ENCODE measurements at places on chromosomes 5 and 9.

DNA sequence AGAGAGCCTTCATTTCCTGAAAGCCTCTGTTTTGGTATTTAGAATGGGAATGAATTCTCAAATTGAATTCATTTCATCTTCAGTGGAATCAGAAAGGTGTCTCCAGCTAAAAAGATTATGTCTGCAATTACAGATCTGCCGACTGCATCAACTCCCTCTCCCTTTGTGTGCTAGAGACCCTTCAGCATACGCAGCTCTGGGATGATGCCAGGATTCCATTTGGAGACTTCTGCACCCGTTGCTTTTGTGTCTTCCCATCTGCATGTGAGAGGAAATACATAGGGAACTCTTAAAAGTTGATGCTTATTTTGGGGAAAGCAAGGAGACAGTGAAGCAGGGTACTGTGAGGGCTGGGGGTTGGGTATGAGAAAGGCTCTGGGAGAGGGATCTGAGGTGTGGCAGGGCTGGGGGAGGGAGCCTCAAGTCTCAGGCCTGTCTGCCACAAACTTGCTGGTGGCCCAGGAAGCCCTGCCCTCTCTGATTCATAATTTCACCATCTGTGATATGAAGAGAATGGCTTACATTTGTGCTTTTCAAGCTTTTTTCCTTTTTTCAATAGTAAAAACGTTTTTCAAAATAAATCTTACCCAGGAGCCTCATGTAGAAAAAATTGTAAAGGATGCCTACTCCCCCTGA is 89.7 kb upstream of the SAP30L start:
- DNase-seq = no peak

DNA sequence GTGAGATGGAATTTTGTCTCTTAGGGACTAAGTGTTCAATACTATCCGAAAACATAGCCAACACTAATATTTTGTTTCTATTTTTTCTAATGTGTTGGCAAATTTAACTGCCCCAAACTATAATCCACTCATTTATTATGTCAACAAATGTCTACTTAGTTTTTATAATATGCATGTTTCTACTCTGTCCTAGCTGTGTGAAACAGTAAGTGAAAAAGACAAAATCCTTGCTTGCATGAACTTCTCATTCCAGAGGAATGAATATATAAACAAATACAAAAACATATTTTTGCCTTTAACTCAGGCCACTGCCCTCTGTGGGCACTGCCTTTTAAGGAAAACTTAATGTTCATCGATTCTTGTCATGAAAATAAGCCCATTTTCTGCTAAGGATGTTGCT is 1275.4 kb upstream of the CDH18 start:
- no peak for DNase-seq

- DNase-seq = no peak
These were observed 682.2 kb upstream of the CTNND2 start for GRCh38 chr5:12586406-12586805.

DNA sequence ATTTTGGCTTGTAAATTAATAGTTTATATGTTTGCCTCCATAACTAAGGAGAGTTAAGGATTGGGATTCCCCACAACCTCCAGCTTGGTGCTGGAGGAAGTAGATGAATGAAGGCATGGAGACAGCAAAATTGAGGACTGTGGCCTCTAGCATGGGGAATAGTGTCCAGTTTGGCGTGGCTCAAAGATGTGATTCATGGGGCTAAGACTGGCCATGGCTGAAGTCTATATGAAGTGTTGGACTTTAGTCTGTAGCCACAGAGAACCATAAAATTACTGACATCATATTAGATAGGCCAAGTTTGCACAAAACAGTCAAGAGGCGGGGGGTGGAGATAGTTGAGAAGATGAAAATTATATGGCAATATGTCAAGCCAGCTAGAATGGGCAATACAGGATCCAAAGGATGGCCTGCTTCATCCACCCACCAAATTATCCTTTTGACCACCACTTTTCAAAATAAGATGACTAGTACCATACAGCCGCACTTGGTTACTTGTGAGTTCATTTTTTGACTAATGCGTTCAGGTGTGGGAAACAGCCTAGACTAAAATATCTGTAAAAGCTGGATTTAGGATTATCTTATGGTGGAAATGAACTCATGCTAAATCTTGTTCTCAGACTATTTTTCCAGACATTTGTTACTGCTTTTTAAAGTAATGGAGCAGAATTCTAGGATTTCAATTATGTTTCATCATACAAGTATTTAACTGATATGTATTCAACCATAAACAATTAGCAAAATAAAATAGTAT is 40.2 kb downstream of the ZNF474 start:
- no peak for DNase-seq

DNA sequence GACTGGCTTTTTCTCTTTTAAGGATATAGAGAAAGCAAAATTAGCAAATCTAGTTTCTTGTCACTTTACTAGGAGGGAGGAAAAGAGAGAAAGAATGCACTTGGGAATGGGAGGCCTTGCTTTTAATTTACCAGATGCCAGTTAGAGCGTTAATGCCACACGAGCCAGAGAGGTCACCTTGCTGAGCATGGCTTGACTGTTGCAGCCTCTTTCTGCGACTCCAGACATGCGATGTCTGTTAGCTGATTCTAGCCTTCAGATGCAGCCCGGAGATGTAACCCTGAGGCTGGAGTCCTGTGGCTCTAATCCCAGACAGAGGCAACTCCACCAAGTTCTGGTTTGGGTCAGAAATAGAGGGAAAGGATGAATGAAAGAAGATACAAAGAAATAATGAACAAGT is 152.5 kb downstream of the TRIO start:
- no peak for DNase-seq

GRCh38 chr9:132078699-132079356 is 839 bp downstream of the MED27 start:
- no peak for DNase-seq

- no peak for DNase-seq
These were observed 162.1 kb downstream of the CCDC192 start for GRCh38 chr5:127865273-127865672.

DNA sequence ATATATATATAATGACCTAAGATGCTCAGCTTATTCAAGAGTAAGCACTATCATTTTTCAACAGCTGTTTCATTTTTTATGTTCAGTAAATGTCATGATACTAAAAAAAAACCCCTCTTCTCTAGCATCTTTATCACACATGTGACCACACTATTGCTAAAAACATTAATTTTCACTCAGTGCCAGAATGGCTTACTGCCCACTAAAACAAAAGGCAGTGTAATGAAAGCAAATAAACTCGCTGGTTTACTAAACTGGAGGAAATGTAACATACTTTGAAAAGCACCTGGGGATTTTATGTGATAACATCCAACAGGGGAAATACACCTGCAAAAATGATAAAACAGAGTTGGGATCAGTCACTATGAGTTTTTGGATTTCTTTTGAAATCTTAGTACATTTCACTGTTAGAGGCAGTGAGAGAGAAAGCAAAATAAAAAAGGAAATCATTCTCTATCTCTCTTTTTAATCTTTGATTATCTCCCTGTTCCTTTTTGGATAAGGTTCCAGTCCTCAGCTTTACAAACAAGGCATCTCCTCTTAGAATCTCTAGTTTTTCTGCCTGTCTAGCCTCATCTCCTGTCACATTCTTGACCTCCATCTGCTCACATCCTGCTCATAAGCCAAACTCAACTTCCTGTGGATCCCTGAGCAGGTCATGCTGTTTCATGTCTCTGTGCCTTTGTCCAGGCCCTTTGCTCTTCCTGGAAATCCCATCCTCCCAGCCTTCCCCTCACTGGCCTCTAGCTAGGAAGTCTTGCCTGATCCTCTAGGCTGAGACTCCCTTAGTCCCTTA is 338.0 kb downstream of the MAN2A1 start:
- no peak for DNase-seq

DNA sequence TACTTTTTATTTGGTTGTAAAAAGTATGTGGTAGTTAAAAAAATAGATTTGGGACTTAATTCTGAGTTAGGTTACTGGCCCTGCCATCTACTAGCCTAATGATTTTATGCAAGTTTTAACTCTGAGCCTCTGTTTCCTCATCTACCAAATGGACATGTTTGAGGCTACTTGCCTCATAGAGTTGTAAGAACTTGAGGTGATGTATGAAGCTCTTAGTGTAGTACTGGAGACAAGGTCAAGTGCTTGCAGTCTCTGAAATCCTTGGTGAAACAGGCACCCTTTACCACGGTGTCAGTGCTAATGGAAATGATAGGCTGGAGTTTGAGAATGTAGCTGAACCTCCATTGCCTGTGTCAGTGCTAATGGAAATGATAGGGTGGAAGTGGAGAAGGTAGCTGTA is 15.3 kb downstream of the GPR107 start:
- DNase-seq = no peak

- no peak for DNase-seq
These were observed 19.2 kb downstream of the IRF1 start for GRCh38 chr5:132471151-132471907.

GRCh38 chr5:145826895-145827674 is 8.1 kb downstream of the PRELID2 start:
- no peak for DNase-seq

GRCh38 chr9:120916991-120917880 is 9.4 kb downstream of the TRAF1 start:
- no peak for DNase-seq

- no peak for DNase-seq
These were observed 44.0 kb downstream of the C9orf85 start for GRCh38 chr9:71955300-71955915.

DNA sequence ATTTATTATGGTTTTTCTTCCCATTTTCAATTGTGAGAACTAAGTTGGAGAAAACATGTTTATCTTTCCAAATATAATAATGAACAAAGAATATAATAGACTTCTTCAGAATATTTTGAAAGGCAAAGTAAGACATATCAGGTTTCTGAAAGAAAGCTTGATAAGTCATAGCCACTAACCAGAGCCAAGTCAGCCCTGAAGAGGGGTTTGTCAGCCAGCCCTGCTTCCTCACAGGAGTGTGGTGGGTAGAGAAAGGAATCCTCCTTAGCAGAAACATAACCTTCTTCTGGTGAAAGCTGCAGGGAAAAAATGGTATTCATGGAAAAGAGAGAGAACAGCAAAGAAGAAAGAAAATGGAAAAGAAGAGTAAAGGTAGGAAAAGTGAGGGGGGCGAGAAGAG is 93.4 kb downstream of the MPDZ start:
- DNase-seq = no peak

DNA sequence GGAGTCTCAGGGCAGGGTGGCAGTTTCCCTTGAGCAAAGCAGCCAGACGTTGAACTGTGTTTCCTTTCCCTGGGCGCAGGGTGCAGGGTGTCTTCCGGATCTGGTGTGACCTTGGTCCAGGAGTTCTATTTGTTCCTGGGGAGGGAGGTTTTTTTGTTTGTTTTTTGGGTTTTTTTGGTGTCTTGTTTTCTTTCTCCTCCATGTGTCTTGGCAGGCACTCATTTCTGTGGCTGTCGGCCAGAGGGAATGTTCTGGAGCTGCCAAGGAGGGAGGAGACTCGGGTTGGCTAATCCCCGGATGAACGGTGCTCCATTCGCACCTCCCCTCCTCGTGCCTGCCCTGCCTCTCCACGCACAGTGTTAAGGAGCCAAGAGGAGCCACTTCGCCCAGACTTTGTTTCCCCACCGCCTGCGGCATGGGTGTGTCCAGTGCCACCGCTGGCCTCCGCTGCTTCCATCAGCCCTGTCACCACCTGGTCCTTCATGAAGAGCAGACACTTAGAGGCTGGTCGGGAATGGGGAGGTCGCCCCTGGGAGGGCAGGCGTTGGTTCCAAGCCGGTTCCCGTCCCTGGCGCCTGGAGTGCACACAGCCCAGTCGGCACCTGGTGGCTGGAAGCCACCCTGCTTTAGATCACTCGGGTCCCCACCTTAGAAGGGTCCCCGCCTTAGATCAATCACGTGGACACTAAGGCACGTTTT is 3.5 kb upstream of the PHYHD1 start:
- no peak for DNase-seq

GRCh38 chr5:151181818-151182523 is 24.4 kb upstream of the ANXA6 start:
- no peak for DNase-seq

DNA sequence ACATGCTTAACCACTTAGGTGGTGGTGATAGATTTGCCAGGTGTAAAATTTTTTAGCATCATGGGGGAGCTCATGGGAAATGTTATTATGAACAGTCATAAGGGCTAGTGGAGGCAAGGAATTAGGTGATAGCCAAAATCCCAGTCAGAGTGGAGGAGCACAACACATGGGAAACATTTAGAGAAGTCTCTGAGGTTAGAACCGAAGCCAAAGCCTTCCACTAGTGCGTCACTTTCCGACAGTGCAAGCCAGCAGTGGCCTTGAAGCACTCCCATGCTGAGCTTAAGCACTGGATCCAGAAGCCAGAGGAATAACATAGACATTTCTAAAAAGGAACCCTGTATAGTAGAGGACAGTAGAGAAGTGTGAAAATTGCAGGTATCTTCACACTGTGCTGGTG is 101.5 kb upstream of the SNX2 start:
- DNase-seq = no peak

GRCh38 chr9:71766663-71767062 is 1.6 kb downstream of the CEMIP2 start:
- DNase-seq = peak; percentile 14

GRCh38 chr9:111429175-111429574 is 55.0 kb downstream of the ECPAS start:
- DNase-seq = no peak

DNA sequence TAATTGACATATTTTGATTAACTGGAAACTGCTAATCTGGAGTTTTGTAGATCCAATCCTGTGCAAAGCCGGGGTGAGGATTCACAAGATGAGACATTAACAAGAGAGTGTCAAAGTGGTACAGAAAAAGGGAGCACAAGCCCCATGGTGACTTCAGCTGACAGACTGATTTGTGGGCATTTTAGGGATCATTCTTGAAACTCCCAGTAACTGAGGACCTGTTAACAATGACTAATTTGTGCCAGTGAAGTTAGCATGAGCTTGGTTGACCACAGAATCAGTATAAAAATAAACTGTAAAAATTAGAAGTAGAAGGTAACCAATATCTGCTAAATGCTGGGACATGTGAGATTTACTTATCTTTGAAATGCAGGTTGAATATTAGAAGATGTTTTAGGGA is 1578.3 kb downstream of the EFNA5 start:
- no peak for DNase-seq

DNA sequence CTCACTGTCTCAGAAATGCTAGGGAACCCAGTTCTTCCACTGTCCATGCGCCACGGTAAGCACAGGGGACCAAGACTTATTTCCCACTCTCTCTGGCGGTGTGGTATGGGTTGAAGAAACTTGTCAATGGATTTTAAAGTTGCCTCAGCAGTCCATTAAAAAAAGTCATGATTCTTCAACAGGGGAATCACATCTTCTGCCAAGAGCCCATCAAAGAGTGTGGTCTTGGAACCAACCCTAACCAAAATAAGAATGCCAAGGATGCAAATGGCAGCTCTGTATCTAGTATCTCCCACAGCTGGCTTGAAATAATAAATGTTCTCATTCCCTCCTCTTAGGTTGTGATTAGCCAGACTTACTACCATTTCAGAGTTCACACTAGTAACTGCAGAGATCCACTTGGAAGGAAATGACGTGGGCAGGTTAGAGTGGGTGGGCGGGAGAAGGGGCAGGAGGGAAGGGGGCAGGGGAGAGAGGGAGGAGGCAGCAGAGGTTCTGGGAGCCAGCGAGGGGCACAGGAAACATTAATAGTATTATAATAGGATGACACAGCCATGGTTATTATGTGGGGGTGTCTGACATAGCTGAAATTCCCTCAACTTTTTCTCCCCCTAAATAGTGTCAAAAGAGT is 17.6 kb downstream of the PTCH1 start:
- DNase-seq = no peak

- peak; percentile 26 for DNase-seq
These were observed at the start of gene PNPLA7 for GRCh38 chr9:137550231-137550621. PNPLA7 (minus strand) TSS chr9:137550402; CDS start chr9:137550197, 205 bp downstream.

Data from activated T-helper 1 cell treated with anti-CD3 and anti-CD28 coated beads, Interleukin-2, amount 50 U/mL, for 16 hours (primary cell).